ENCODE measurements at places on chromosomes 11 and 22. TPM values are rescaled to one million over a fixed set of nuclear protein-coding genes. Genes with fewer than 3 reads are reported as not detected.

The CRYBA4 gene
- not detected for total RNA-seq

The GDPD4 gene
- not detected for total RNA-seq

The GUCY1A2 gene
- total RNA-seq: 0.13 TPM

The RTCB gene
- total RNA-seq: 130 TPM

The KDM4E gene
- total RNA-seq: not detected

The ADSL gene
- total RNA-seq: 121 TPM

The ARSA gene
- total RNA-seq: 13.6 TPM

The CHST1 gene
- 19.3 TPM for total RNA-seq

The DAGLA gene
- 7.5 TPM for total RNA-seq

The MIOX gene
- not detected for total RNA-seq

The TPBGL gene
- under 0.01 TPM for total RNA-seq

The TIMP3 gene
- 34.6 TPM for total RNA-seq

The SPI1 gene
- total RNA-seq: not detected

The RAPSN gene
- 0.32 TPM for total RNA-seq

The SLC22A9 gene
- not detected for total RNA-seq

The GLB1L2 gene
- total RNA-seq: 0.25 TPM

The OMP gene
- 0.49 TPM for total RNA-seq

The VPS37C gene
- 5.3 TPM for total RNA-seq

The GDPD5 gene
- total RNA-seq: 22.6 TPM

The TECTA gene
- total RNA-seq: 0.32 TPM

The PHF21B gene
- not detected for total RNA-seq

The OR56A1 gene
- total RNA-seq: not detected

The ASRGL1 gene
- total RNA-seq: 33.4 TPM

The TESMIN gene
- total RNA-seq: 1.5 TPM

The SEPTIN3 gene
- total RNA-seq: 0.06 TPM

The HTR3B gene
- not detected for total RNA-seq

The TSPAN18 gene
- total RNA-seq: 66.3 TPM

The FXYD6 gene
- total RNA-seq: under 0.01 TPM

The GLB1L3 gene
- total RNA-seq: not detected

The MRPL23 gene
- 125 TPM for total RNA-seq

The PRRG4 gene
- total RNA-seq: 1.2 TPM

The SLC1A2 gene
- not detected for total RNA-seq

The PRODH gene
- total RNA-seq: not detected

The WT1 gene
- not detected for total RNA-seq

The MYBPC3 gene
- not detected for total RNA-seq

The CABP4 gene
- total RNA-seq: 3.1 TPM

The CHRM1 gene
- not detected for total RNA-seq

The UBQLNL gene
- not detected for total RNA-seq

The AIFM3 gene
- not detected for total RNA-seq

The RAB36 gene
- 0.88 TPM for total RNA-seq
